ENCODE measurements at places on chromosomes 4 and X.
A peak's percentile ranks its signal among the peaks of the same experiment; 100 is the strongest.

DNA sequence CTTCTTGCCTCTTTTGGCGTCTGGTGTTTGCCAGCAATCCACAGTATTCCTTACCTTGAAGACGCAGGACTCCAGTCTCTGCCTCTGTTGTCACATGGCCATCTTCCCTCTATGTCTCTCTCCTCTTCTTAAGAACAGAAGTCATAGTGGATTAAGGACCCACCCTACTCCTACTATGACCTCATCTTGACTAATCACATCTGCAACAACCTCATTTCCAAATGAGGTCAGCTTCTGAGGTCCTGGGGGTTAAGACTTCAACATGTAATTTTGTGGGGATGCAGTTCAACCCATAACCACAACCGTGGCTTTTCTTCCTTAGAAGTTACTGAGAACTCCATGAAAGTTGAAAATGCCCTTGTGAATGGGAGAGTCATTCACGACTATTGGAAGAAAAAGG lies 23.3 kb downstream of the TLR8 start:
- DNase-seq, result no peak

DNA sequence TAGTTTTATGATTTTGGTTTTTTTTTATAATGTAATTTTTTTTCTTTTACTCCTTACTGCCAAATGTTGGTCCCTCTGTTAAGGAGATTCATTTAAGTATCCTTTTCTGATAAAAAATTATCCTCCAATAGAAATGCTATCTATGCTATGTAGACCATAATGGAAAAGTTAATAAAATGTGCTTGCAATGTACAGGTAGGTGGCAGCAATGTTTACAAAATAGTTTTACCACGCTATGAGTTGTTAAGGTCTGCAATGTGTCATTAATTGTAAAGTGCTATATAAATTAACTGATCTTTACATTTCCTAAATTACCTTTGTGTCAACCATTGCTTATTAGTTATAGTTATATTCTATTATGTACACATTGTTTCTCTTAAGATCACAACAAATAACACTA lies 3.8 kb upstream of the CENPC start:
- peak; percentile 84 for DNase-seq

DNA sequence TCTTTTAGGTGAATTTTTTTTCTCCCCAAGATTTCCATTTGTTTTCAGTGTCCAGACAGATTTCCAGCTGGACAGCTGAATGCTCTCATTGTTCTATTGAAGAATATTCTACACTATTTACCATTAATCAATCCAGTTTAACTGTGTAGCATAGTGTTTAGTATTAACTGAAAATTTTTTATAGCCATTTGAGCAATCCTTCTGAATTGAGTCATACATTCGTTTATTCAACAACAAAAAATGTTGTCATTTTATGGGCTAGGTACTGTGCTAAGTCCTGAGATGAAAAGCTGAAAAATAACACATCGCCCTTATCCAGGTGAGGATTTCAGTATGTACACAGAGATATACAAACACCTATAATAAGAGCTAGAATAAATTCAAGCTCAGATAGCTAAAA lies 223.3 kb downstream of the COL25A1 start:
- DNase-seq, result no peak

- no peak for DNase-seq
Observed at GRCh38 chr4:185767528-185767927, 44.5 kb downstream of the SORBS2 start.

DNA sequence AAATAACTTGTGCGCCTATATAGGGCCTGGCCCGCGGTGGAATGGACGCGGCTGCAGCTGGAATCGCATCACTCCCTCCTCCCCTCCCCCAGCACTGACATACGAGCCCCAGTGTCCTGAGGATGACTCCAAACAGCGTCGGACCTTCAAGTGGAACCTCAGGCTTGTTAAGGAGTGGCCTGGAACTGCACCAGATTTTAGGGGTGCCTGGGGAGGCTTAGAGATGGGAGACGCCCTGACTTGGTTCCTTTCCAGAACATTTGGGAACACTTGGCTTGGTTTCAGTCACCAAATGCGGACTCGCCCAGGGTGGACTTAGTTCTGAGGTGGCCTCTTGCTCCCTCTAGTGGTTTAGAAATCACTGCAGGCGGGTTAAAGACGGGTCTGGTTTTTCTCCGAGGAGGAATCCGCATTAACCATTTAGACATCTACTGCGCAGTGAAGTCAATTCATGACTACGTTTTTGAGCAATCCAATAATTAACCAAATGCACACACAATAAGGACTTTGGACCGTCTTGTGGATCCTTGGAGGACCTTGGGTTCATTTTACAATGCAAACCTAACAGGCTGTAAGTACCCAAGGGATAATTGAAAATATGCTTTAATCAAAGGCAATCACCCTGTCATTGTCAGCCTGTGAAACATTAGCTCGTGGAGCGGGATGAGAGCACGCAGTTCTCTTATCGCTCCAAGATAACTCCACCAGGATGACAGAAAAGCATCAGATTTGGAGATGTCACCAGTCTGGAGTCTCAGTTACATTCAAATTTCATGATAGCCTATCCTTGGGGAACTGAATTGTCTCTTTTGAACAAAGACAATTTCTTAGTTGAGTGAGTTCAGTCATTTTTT lies 11.2 kb upstream of the PDGFRA start:
- peak; percentile 89 for DNase-seq

DNA sequence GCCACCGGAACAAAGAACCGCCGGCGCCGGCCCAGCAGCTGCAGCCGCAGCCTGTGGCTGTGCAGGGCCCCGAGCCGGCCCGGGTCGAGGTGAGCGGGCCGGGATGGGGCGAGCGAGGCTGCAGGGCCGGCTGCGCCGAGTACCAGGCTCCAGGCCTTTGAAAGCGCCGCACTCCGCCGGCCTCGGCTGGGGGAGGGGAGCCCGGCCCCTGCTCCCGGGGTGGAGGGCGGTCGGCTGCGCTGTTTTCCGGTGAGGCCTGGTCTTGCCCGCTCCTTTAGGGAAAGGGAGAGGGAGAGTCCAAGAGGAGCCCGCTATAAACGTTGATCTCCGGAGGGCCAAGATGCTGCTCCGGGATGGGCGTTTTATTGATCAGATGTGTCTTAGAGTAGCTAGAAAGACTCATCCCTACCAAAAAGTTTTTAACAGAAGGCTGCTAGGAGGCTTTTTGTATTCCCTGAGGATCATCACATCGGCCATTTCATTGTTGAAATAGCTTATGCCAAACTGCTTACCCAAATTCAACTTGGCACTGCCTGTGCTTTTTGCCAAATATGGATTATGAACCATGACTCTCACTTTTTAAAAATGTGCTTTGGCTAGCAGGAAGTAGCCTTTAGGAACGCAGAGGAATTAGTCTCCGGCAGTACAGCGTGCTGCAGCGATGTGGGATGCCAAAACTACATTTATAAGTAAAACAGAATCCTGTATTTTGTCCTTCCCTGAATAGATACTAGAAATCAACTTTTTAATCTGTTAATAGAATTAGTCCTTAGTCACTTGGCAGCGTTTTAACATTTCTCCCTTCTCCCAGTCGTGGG lies 760 bp downstream of the TMEM165 start:
- peak; percentile 47 for DNase-seq

GRCh38 chr4:155249016-155249566 lies 40.7 kb downstream of the NPY2R start:
- no peak for DNase-seq

GRCh38 chr4:177105536-177105935 lies 204.1 kb upstream of the NEIL3 start:
- DNase-seq, result no peak

- peak; percentile 68 for DNase-seq
Observed at GRCh38 chrX:19846995-19847790, 40.2 kb downstream of the SH3KBP1 start.

DNA sequence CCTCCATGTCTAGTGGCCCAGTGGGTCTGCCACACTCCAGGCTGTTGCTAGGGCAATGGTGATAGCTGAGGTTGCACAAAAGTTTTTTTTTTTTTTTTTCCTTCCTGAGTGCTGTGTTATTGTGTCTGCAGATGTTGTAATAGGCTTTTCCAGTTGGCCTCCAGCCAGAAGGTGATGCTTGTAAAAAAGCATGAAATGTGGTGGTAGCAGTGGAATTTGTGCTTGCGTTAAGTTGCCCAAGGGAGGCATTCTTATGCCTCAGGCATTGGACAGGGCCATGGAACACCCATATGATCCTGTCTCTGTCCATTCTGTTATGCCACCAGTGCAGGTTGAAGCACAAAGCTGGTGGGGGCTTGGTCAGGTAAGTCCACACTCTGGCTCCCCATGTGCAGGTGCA lies 660.5 kb upstream of the SPANXN1 start:
- no peak for DNase-seq

DNA sequence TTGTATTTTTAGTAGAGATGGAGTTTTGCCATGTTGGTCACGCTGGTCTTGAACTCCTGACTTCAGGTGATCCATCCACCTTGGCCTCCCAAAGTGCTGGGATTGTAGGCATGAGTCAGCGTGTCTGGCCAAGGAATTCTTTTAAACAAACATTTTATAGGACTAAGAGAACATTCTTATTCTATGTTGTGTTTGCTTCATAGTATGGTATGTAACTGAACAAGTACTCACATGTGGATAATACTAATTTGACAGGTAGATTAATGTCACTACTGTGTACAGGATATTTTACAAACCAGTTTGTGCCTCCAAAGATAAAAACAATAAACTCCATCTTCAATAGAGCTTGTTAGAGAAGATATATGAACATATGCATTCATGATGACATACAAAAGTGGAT lies 1353.4 kb downstream of the PCDH7 start:
- DNase-seq, result no peak

- DNase-seq, result peak; percentile 19
Observed at GRCh38 chrX:14529290-14529989, at the start of gene GLRA2. GLRA2 (plus strand) TSS chrX:14529536; CDS start chrX:14530058, 522 bp downstream.

DNA sequence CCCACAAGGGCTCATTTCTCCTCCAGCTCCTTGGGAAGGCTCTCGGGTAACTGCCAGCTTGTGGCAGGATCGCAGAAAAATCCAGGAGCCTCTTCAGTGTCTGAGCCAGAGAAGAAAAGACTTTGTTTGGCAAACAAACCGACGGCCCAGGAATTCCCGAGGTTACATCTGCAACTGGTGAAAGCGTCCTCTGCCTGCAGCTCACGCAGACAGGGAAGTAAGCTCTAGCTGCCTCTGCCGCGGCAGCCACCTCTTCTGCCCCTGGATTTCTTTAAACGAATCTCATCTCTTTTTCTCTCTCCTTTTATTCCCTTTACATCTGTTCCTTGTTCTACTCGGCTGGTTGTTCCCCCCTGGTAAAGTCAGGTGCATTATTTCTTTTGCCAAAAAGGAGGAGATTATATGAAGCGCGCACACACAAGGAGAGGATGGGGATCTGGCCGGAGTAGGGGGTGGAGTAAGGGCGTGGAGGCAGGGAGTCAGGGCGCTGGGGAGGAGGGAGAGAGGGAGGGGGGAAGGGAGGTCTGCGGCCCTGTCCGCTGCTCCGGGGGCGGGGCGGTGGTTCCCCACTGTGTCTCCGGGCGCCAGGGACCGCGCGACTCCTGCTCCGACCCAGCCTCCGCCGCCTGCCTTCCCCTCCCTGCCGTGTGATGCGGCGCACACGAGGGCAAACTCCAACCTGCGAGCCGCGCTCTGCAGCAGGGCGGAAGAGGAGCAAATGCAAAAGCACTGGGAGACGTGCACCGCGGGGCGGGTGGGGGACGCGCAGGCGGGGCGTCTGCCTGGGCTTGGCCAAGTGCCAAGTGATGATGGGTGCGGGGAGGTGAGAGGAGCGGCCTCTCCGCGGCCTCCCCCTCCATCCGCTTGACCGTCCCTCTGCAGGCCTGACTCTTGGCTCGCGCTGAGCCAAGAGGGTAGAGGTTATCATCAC lies at the start of gene DCHS2:
DCHS2 (minus strand) TSS at position 459 of the 931 bp plus-strand sequence; CDS start at position 15, 444 bp downstream.
- DNase-seq, result peak; percentile 7

GRCh38 chrX:17567187-17567586 lies 170.1 kb upstream of the SCML1 start:
- no peak for DNase-seq

- no peak for DNase-seq
Observed at GRCh38 chr4:1927675-1928074, 56.5 kb downstream of the NSD2 start.

- no peak for DNase-seq
Observed at GRCh38 chrX:7088968-7089615, 58.4 kb upstream of the STS start.

DNA sequence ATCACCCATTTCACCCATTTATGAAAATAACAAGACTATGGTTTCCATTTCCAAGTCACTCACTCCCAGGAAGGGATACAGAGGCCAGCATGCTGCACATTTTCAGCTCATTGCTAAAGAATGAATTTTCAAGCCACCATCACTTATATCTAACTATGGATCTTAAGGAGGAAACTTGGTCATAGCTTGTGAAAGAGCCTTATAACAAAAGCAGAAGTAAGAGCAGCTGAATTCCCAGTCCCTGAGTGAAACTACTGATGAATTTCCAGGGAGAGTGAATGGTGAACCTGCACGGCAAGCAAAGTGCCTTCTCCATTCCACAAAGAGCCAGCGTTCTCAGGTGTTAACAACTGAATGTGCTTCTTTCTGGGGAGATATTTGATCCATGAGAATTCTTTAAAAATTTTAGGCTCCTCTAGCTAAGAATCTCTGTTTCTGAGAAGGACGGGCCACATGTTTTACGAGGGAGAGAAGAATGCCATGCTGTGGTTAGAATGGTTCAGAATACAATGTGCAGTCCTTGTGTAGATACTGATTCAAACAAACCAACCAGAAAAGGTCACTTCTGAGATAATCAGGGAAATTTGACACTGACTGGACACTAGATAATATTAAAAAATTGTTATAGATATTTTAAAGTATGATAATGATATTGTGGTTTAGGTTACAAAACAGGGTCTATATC lies 24.0 kb downstream of the BTC start:
- DNase-seq, result peak; percentile 18

- DNase-seq, result no peak
Observed at GRCh38 chr4:89871211-89871610, 23.4 kb upstream of the MMRN1 start.

DNA sequence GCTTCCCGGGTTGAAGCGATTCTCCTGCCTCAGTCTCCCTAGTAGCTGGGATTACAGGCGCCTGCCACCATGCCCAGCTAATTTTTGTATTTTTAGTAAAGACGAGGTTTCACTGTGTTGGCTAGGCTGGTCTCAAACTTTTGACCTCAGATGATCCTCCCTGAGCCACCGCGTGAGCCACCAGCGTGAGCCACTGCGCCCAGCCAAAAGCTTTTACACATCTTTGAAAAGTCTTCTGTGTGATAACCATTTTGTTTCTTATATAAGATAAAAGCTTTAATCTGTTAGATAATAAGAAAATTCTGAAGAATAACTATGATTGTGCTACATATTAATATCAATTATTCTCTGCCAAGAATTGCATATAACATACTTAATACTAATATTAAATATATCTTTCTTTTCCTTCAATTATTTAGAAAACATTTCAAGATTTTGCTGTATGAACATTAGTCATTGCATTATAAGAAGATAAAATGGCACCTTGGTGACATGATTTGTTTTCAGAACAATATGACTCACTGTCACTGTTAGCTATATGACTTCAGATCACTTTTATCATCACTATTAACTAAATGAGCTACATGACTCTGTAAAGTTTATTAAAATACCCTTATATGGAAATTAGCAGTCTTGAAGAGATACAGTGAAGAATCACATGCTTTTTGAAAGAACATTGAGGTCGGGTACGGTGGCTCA lies 33.4 kb downstream of the RUFY3 start:
- DNase-seq, result no peak

GRCh38 chr4:70666369-70666768 lies at the start of gene JCHAIN:
JCHAIN (minus strand) TSS chr4:70666508; CDS start chr4:70666490, 18 bp downstream.
- no peak for DNase-seq

GRCh38 chr4:124631760-124632159 lies 80.8 kb downstream of the ANKRD50 start:
- peak; percentile 74 for DNase-seq
